GM12892 (cell line): ENCODE measurements at places on chromosomes 2 and 18.
A peak's percentile ranks its signal among the peaks of the same experiment; 100 is the strongest.

- no peak for DNase-seq
These were observed 20.8 kb upstream of the TMX3 start for GRCh38 chr18:68735483-68736343.

DNA sequence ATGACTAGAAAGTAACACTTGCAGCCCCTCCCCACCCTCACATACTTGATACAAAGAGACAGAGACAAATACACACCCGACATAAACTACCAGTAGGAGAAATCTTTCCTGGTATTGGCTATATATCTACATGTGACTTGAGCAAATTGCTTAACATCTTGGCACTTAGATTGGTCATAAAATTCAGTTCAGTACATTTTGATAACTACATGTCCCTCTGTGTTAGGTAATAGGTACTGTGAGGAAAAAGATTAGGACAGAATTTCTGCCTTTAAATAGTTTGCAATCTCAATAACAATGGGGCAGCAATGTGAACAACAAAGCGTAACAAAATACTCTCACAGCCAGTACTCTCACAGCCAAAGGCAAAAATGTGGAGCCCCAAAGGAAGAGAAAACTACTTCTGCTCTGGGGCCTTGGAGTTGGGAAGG, 670.0 kb upstream of the ACVR2A start:
- DNase-seq, result no peak

- no peak for DNase-seq
These were observed 237.9 kb downstream of the HAUS1 start for GRCh38 chr18:46341986-46342525.

DNA sequence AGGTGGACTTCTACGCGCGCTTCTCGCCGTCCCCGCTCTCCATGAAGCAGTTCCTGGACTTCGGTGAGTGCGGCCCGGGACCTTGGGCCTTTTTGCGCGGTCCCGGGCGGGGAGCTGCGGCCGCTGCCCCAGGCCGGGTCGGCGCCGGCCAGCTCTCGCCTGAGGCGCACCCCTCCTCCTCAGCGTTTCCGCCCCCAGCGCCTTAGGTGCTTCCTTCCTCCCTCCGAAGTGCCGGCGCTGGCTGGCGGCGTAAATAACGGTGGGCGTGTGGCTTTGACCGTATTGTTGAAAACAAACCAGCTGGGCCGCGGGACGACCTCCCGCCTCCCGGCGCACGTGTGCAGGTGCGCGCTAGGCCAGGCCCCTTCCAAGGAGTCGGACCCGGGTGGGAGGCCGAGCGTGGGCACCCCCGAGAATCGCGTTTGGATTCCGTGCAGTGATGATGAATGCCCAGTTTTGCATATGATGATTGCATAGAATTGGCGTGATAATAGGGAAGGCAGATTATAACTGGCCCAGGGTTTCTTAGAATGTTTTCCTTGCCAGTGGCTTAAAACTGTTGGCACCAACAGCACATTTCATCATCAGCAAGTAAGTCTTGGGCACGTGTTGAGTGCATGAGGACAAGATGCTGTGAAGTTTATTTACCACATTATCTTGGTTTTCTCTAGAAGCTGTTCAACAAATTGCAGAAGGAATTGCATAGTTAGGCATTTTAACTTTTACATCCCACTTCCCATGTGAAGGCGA, 569 bp downstream of the PDK1 start:
- DNase-seq, result peak; percentile 56

DNA sequence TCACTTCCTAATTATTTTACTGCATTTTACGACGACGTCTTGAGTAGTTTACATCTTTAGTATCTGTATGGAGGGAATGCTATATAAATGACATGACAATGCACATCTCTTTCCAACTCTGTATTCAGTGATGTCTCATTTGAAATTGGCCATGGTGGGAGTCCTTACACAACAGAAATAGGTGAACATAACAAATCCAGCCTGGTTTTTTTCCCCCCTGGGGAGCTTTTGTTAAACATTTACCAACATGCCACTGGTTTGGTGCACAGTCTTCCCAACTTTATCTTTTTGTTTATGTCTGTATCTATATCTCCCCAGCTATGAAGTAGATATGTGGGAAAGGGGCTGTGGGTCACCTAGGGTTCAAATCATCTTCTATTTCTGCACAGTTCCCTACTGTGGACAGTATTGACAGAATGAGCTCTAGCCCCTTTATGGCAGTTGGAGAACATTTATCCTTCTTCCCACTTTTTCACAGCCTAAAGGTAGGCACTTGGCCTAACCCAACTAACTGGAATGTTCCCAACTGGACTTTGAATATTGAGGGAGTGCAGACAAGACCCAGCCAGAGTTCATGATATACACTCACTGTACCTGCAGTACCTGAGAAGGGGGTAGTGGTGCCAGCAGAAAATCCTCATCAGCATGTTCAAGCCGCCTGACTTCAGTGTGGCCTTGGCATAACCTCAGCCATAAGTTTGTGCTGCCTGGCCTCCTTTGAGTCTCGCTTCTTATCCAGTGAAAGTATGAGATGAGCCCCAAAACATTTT, 5.7 kb upstream of the RTKN start:
- DNase-seq, result no peak

- DNase-seq, result no peak
These were observed 213.9 kb upstream of the GULP1 start for GRCh38 chr2:188077757-188078156.

- DNase-seq, result no peak
These were observed 126.9 kb upstream of the TLK1 start for GRCh38 chr2:171287611-171288010.
